ENCODE measurements at places on chromosomes 1 and 21.

- peak; percentile 51 for DNase-seq
Observed at GRCh38 chr1:169928438-169929209, 34.9 kb upstream of the SCYL3 start.

DNA sequence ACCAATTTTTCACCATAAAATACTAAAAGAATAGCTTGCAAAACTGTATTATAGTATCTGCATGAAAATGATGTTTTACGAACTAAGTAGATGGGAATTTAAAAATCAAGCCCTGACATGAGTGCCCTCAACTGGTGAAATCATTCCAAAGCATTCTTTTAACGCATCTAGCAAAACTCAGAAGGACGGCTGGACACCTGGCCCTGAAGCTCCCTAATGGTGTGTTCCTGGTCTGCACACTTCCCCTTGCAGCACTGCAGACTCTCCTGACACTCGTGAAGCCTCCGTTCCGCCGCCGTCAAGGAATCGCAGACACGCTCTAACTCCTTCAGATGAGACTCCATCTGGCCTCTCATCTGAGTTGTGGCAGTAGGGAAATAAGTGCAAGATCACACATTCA is 39.9 kb downstream of the ODF2L start:
- DNase-seq = no peak

GRCh38 chr1:160767395-160768294 is 28.3 kb upstream of the LY9 start:
- no peak for DNase-seq

GRCh38 chr1:39573736-39574624 is 2.6 kb downstream of the PABPC4 start:
- DNase-seq = peak; percentile 50
